T-helper 1 cell treated with Interleukin-12 subunit alpha and Interleukin-12 subunit beta and Interleukin-4 antibody, amounts not matched to agents 30 ng/mL and 1 ng/mL, for 36 hours (primary cell): ENCODE measurements at places on chromosomes 3 and 15. TPM values are rescaled to one million over a fixed set of nuclear protein-coding genes. Genes with fewer than 3 reads are reported as not detected.

Gene EPHB1
- total RNA-seq = 8.1 TPM in 2 replicates

Gene IMPG2
- total RNA-seq = 0.51 and 0.54 TPM in 2 replicates

Gene DLEC1
- total RNA-seq = 1.0 and 3.9 TPM in 2 replicates

Gene DLL4
- total RNA-seq = not detected in 2 replicates

Gene CRABP1
- not detected in 2 replicates for total RNA-seq

Gene SERINC4
- total RNA-seq = 0.17 and 0.41 TPM in 2 replicates

Gene CCR2
- 80.8 and 82.8 TPM in 2 replicates for total RNA-seq

Gene WDR49
- total RNA-seq = 0.32 TPM in 1 of 2 replicates, not detected in the other

Gene BNC1
- not detected in 2 replicates for total RNA-seq
